ENCODE measurements at places on chromosomes 3 and 15.

GRCh38 chr3:114319453-114319852 lies 25.6 kb downstream of the TIGIT start:
- DNase-seq = no peak

- DNase-seq = peak; percentile 38
These were observed 412 bp upstream of the CTXN2 start for GRCh38 chr15:48190932-48191573.

- peak; percentile 16 for DNase-seq
These were observed 61.6 kb upstream of the TGFBR2 start for GRCh38 chr3:30544812-30545211.

GRCh38 chr3:167992381-167992780 lies 103.3 kb downstream of the GOLIM4 start:
- DNase-seq = no peak
